ENCODE measurements at places on chromosomes 4 and X.

- DNase-seq = no peak
These were observed 60.9 kb downstream of the RTL9 start for GRCh38 chrX:110419512-110419911.

GRCh38 chr4:185192059-185192458, 11.7 kb downstream of the CFAP97 start:
- no peak for DNase-seq

DNA sequence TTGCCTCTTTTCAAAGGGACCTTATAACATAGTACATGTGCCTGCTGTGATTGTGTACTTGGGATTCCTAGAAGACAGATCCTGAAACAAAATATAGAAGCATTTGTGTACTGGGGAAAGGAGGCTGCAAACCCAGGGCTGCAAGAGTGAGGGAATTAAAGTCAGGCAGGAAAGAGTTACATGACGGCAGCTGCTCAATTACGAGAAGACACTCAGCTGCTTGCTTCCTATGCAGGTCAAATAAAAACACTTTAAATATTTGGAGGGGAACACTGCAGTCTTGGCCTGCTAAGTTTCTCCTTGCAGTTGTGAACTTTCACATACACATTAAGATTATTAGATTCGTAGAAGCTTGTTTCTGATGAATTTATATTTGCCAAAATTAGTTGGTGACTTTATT, 191.9 kb upstream of the CXCL13 start:
- no peak for DNase-seq

- DNase-seq = no peak
These were observed 33.3 kb upstream of the SLC2A9 start for GRCh38 chr4:10054571-10055041.

- peak; percentile 78 for DNase-seq
These were observed 739 bp downstream of the GAK start for GRCh38 chr4:931194-931959.

DNA sequence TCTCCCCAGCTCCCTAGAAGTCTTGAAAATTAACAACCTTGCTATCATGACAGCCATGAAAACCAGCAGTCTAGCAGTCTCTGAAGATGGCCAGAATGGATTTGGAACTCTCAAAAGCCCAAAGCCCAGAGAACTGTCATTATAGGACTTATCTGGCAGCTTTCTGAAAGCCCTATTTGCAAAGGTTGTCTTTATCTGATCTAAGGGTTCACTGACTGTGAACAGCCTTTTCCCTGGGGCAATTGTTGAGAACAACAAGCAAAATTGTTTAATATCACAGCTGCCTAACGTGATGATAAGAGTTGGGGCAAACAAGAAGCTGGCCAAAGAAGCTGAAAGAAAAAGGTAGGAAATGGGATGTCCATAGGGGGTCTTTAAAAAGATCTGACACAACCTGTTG, 20.9 kb upstream of the KLHL8 start:
- no peak for DNase-seq

GRCh38 chr4:25948051-25948450, 34.0 kb downstream of the SMIM20 start:
- no peak for DNase-seq

- DNase-seq = no peak
These were observed 29.2 kb downstream of the NUDT9 start for GRCh38 chr4:87451537-87451936.

DNA sequence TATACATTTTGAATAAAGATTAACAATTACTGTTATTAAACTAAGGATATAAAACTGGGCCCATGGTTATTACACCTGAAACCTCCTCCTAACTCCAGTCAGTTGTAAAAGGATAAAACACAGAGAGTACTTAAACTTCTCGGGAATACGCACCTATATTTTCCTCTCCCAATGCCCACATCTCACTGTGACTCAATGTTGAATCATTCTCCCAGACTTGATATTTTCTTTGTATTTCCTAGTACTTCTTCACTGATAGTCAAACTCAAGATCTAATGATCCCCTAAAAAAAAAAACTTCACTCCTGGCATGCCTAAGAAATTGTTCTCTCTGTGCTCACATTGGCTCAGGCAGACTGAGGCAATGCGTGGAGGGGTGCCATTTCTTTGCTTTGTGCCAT, 212.5 kb upstream of the DKK2 start:
- DNase-seq = no peak

- DNase-seq = peak; percentile 68
These were observed 278.2 kb upstream of the GATB start for GRCh38 chr4:152039023-152039481.

DNA sequence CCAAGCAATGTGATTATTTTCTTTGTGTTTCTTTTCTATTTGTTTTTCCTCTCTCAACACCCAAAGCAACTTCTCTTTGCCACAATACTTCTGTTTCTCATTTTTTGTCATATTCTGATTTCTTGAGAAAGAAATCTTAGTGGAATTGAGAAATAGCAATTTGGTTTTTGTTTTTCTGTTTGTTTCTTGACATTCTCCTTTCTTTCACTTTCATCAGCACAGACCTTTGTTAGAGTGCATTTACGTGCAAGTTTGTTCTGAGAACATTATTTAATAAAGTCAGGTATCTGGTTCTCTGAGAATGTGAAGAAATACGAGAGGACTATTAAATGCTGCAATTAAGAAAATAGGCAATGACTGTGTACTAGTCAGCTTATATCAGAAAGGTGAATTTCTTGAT, 608.1 kb upstream of the AADAT start:
- DNase-seq = no peak

DNA sequence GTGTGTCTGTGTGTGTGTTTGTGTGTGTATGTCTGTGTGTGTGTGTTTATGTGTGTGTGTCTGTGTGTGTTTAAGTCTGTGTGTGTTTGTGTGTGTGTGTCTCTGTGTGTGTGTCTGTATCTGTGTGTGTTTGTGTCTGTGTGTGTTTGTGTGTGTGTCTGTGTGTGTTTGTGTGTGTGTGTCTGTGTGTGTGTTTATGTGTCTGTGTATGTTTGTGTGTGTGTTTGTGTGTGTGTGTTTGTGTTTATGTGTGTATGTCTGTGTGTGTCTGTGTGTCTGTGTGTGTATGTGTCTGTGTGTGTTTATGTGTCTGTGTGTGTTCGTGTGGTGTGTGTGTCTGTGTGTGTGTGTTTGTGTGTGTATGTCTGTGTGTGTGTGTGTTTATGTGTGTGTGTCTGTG, 11.4 kb downstream of the IL9R start:
- DNase-seq = no peak

GRCh38 chr4:134345244-134345643, 143.7 kb upstream of the PABPC4L start:
- DNase-seq = no peak

- no peak for DNase-seq
These were observed 203.6 kb downstream of the PDGFC start for GRCh38 chr4:156767911-156768415.

DNA sequence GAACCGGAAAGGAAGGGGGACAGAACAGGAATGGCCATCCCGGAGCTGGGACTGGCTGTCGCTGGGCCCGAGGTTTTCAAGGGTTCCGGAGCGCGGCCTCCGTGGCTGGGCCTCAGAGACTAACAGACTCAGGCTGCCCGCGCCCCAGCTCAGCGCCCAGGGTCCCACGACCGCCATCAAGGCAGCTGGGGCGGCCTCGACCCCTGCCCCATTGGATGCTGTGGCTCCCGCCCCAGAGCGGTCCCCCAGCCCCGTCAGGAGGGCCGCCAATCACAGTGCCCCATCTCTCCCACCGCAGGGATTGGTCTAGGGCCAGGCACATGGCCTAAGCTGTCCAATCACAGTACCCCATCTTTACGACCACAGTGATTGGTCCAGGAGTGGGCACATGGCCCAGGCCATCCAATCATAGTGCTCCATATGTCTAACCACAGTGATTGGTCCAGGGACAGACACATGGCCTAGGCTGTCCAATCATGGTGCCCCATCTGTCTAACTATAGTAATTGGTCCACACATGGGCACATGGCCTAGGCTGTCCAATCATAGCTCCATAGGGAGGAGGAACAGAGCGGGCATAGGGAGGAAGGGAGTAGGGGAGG, 105.3 kb upstream of the NKX1-1 start:
- DNase-seq = peak; percentile 22

- DNase-seq = no peak
These were observed 378.7 kb downstream of the C4orf33 start for GRCh38 chr4:129474698-129475097.

DNA sequence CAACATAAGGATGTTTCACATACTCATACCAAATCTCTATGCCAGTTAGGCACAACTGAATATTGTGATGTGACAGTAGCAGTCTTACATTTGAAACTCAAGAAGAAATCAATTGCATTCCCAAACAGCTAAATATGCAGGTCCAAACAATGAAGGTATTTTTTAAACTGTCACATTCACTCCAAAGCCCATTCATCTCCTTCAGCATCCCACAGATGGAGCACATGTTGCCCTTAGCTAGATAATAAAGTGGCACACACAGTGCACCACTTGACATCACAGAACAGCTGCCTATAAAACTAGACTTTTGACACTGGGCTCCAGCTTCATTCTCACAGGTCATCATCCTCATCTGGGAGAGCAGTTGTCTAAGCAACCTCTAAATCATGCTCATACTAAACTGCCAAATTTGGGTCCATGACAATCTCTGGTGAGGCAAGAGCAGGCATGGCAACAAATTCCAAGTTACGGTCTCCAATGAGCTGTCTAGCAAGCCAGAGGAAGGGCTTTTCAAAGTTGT, 26.2 kb upstream of the ARHGEF6 start:
- no peak for DNase-seq

- DNase-seq = no peak
These were observed 82.6 kb downstream of the HADH start for GRCh38 chr4:108072300-108072699.

GRCh38 chr4:110475881-110476818, at the start of gene ENPEP:
ENPEP (plus strand) TSS chr4:110476155; CDS start chr4:110476415, 260 bp downstream.
- peak; percentile 59 for DNase-seq

GRCh38 chrX:28108186-28108945, 127.1 kb upstream of the DCAF8L1 start:
- no peak for DNase-seq

DNA sequence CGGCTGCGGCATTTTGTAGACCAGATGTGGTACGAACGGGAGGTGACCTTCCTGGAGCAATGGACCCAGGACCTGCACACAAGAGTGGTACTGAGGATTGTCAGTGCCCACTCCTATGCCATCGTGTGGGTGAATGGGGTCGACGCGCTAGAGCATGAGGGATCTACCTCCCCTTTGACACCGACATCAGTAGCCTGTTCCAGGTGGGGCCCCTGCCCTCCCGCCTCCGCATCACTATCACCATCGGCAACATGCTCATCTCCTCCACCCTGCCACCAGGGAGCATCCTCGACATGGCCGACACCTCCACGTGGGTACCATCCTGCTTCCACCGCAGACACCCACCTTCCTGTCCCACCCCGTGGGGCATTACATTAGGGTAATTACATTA, 46.2 kb downstream of the SMARCA5 start:
- no peak for DNase-seq

GRCh38 chrX:19613645-19614323, 98.5 kb upstream of the MAP3K15 start:
- no peak for DNase-seq

- DNase-seq = no peak
These were observed 84.8 kb downstream of the PDE5A start for GRCh38 chr4:119543779-119544178.

- no peak for DNase-seq
These were observed 112.8 kb upstream of the DMD start for GRCh38 chrX:33324099-33324498.

- no peak for DNase-seq
These were observed 79.0 kb downstream of the JAKMIP1 start for GRCh38 chr4:6121276-6121850.

GRCh38 chrX:3176439-3176820, 135.2 kb downstream of the ARSF start:
- peak; percentile 93 for DNase-seq

DNA sequence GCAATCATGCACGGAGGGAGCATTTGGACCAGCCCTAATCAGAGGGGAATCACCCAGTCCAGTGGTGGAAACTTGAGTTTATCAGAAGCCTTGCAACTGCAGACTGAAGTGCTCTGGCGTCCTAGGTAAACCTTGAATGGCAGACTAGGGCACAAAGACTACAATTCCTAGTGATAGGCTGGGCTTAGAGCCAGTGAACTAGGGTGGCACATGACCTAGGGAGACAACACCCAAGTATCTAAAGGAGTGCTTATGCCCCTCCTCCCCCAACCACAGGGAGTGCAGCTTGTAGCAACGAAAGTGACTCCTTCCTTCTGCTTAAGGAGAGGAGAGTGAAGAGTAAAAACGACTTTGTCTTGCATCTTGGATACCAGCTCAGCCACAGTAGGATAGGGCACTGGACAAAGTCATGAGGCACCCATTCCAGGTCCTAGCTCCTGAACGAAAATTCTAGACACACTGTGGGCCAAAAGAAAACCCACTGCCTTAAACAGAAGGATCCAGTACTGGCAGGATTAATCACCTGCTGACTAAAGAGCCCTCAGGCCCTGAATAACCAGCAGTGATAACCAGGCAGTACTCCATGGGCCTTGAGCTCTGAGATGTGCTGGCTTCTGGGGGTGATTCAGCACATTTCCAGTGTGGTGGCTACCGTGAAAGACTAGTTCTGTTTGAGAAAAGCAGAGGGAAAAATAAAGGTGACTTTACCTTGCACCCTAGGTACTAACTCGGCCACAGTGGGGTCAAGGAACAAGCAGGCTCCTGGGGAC, 58.7 kb upstream of the STARD8 start:
- DNase-seq = no peak

DNA sequence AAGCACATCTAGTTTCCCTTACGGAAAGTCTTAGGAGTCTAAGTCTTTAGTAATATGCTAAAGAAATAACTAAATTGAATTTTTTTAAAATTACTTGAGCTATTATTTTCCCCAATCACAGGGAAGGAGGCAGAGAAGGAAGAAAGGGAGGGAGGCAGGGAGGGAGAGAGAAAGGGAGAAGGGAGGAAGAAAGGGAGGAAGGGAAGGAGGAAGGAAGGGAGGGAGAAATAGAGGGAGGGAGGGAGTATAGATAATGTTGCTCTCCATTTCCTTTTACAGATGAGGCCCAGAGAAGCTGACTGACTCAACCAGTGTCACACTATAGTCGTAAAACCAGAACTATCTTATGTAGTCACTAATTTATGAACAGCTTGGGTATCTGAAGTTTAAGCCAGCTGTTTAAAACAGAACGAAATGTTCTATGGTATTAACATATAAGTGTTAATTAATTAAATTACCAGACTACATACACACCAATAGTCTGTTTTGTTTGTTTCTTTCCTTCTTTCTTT, 14.6 kb downstream of the SH3RF1 start:
- peak; percentile 63 for DNase-seq

- no peak for DNase-seq
These were observed 1.1 kb upstream of the CCNQ start for GRCh38 chrX:153600032-153600373.

- DNase-seq = peak; percentile 18
These were observed 12.2 kb downstream of the SMPX start for GRCh38 chrX:21745756-21746155.

- DNase-seq = no peak
These were observed at the start of gene RAB33B for GRCh38 chr4:139454111-139455045. RAB33B (plus strand) TSS chr4:139454121; CDS start chr4:139454196, 75 bp downstream.

DNA sequence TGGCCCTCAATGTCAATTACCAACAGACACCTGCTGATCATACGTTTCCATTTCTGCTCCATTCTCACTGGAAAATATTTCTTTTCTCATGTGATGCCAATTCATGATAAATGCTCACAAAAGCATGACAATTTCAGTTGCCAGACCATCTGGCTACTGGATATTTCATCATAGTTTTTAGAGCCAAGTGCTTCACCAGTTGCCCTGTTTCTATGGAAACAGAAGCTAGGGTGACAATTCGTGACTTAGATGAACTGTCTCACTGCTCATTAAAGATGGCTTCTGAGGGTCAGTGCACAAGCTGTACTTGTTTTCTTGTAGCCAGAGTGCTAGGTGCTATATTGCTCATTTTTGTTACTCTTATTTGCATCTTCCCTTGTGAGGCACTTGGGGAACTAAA, 184.9 kb downstream of the COMMD8 start:
- DNase-seq = no peak
